ENCODE measurements at places on chromosomes 13 and 19.

DNA sequence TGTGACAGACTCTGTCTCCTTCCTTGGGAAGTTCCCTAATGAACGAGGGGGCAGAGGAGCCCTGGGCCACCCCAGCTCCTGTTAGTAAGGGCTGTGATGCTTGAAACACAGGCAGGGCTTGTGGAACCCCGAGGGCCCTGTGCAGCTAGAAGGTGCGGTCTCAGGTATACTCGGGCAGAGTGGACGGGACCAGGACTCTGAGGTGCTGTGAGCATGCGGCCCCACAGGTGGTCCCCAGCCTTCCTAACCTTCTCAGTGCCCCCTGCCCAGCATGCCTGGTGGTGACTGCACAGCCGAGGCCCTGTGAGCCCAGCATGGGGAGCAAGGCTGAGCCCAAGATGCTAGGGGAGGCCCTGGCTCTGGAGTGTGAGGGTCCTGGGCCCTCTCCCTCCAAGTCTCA is 4.0 kb upstream of the SIGLEC8 start:
- DNase-seq = no peak

GRCh38 chr13:26663791-26664190 is 96.8 kb downstream of the GPR12 start:
- no peak for DNase-seq

DNA sequence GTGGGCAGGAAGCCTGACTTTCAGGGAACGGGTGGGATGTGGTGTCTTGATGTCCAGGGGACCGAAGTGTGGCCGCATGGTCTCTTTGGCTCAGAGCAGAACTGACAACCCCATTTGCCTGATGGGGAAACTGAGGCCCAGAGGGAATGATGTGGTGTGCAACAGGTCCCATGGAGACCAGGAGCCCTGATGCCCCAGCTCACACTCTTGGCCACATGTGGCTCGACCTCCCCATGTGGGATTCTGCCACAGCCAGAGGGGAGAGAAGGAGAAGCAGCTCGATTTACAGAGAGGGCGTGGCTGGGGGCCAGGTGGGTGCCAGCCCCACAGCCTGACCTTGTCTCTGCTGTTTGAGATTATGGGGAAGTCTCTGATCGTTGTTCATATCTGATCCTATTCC is 128.1 kb downstream of the TEX29 start:
- DNase-seq = no peak

DNA sequence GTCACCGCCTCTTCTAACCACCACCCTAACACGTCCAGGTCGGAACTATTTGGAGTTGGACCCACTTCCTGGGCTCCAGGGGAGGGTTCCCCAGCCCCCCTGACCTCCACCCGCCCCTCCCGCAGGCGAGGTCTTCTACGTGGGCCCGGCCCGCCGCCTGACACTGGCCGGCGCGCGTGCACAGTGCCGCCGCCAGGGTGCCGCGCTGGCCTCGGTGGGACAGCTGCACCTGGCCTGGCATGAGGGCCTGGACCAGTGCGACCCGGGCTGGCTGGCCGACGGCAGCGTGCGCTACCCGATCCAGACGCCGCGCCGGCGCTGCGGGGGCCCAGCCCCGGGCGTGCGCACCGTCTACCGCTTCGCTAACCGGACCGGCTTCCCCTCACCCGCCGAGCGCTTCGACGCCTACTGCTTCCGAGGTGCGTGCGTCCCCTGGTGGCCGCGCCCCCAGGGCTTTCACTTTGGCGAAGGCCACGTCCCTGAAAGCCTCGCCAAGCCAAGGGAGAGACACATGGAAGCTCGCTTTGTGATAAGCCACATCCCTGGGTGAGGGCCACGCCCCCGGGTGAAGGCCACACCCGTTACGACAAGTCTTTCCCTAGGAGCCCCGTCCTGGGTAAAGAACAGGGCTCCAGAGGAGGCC is 13.2 kb downstream of the NCAN start:
- no peak for DNase-seq

- no peak for DNase-seq
Measured at GRCh38 chr13:50125304-50125553, 110.0 kb downstream of the KCNRG start.

GRCh38 chr13:91580749-91581148 is 182.3 kb downstream of the GPC5 start:
- no peak for DNase-seq

DNA sequence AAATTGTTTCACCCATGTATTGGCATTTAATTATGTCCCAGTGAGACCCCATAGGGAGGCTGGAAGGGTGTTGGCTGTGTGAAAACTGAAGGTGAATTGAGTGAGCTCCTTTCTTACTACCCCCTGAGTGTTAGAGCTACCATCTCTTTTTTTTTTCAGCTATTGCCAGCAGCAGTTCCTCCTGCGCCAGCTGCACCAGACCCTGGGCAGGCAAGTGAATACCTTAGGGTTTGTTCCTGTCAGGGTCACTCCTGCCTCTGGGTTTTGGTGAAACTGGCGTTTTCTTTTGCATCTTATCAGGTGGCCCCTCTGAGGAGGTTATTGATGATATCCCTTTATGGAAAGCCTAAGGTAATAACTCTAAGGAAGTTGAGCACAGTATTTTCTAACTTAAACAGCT is 25.5 kb downstream of the CEACAM8 start:
- DNase-seq = no peak

- no peak for DNase-seq
Measured at GRCh38 chr19:1634242-1634937, 18.0 kb downstream of the TCF3 start.

DNA sequence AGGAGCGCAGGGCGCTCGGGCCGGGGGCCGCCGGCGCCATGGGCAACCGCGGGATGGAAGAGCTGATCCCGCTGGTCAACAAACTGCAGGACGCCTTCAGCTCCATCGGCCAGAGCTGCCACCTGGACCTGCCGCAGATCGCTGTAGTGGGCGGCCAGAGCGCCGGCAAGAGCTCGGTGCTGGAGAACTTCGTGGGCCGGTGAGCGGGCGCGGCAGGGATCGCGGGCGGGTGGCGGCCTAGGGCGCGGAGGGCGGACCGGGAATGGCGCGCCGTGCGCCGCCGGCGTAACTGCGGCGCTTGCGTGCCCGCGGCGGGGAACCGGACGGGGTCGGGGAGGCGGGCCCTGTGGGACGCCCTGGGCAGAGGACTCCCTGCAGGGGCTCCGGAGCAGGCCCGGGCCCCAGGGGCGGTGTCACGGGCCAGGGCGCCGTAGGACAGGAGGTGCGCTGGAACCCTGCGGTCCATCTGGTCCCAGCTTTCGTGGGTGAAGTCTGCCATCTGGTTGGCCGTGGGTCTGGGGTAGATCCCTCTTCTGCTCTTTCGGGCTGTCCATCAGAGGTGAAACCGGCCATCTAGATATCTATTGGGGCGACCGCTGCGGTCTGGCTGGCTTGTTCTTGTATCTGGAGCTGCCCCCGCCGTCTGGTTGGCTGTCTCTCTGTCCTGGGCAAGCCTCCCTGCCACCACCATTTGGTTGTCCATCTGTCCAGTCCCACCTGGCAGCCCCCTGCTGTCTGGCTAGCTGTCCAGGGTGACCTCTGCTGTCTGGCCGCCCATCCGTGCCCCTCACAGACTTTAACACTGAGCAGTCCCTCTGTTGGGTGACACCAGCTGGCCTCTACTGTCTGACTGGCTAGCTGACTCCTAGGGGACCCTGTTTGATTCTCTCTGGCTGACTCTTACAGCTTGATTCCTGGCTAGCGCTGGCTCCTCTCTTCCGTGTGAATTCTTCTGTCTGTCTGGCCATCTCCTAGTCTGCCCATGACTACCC is 622 bp downstream of the DNM2 start:
- DNase-seq = no peak

DNA sequence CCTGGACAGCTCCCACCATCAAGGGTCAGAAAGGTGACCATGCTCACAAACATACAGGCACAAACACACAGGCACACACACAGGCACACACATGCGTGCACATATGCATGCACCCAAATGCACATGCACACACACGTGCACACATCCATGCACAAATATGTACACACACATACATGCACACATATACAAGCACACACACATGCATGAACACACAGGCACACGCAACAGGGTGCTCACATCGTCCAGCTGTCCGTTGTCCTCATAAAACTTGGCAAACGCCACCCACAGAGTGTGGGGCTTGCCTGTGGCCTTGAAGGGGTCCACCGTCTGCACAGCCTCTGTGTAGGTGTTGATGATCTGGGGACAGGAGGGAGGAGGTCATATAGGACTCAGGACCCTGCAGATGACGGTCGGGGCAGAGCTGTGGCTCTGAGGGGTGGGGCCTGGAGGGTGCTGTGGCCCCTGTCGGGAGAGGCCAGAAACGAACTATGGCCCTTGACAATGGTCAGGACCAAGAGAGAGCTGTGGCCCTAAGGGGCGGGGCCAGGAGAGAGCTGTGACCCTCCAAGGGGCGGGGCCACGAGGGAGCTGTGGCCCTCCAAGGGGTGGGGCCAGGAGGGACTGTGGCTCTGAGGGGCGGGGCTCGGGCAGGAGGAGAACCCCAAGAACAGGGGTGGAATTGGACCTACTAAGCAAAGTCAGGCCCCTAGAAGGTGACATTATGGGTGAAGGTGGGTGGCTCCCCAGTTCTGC is 6.2 kb downstream of the XAB2 start:
- DNase-seq = no peak

DNA sequence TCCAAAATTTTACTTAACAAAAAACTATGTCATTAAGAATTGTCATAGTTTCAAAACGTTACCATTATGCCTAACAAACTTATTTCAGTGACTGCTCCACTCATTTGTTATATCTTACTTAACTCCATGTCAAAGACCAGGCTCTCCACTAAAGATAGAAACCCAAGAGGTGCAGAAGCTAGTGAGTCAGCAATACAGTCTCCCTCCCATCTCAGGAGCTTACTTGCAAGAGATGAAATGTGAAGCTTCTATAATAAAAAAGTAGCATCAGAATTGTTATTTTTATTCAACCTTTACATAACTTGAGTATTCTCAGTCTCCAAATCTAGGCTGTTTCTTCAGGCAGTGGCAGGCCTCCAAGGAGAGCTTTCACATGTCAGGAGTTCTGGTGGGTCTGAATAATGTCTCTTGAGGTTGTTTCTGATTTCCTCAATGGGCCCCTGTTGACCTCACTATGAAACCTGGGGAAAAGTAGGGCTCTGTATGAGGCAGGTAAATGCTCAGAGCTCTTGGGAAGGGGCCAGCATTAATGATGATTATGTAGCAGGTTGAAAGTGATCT is 242.0 kb downstream of the NDFIP2 start:
- no peak for DNase-seq
